ENCODE measurements at places on chromosomes 12 and 14.

- DNase-seq, result no peak
These were observed 249.1 kb upstream of the PPFIA2 start for GRCh38 chr12:82008251-82008650.

- DNase-seq, result no peak
These were observed 25.8 kb upstream of the BEGAIN start for GRCh38 chr14:100612986-100613385.

- no peak for DNase-seq
These were observed 146.1 kb downstream of the METTL25 start for GRCh38 chr12:82504409-82504808.

GRCh38 chr12:56839915-56840325 is 76.8 kb downstream of the HSD17B6 start:
- no peak for DNase-seq

DNA sequence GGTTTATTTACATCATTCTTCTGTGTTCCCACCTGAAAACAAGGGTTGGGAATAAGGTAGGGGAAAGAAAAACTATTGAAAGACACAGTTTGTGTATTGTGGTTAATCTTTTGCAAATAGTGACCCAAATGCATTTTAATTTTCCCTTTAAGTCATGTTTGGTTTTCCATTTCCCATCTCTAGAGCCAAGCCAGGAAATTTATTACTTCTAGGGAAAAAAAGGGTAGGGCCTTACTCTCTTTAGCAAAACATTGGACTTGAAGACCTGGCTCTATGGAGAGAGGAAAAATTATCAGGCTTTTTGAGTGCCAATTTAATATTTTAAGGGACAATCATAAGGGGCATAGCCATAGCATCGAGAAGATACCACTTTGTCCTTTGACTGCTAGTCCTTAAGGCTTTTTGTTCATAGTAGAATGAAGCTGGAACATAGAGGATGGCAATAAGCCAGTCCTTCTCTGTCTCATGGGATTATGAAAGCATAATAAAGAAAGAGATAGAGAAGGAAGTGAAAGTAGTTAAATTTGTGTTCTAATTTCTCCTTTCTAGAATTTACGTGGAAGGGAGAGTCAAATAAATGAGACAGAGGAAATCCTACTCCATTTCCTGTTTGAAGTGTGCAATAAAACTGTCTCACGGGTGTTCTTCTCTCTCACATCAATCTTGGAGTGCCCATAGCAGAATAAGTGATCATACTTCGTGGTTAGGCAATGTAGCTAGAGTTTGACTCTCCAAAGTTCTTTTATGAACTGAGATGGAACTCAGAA is 50.9 kb upstream of the PPFIA2 start:
- no peak for DNase-seq

DNA sequence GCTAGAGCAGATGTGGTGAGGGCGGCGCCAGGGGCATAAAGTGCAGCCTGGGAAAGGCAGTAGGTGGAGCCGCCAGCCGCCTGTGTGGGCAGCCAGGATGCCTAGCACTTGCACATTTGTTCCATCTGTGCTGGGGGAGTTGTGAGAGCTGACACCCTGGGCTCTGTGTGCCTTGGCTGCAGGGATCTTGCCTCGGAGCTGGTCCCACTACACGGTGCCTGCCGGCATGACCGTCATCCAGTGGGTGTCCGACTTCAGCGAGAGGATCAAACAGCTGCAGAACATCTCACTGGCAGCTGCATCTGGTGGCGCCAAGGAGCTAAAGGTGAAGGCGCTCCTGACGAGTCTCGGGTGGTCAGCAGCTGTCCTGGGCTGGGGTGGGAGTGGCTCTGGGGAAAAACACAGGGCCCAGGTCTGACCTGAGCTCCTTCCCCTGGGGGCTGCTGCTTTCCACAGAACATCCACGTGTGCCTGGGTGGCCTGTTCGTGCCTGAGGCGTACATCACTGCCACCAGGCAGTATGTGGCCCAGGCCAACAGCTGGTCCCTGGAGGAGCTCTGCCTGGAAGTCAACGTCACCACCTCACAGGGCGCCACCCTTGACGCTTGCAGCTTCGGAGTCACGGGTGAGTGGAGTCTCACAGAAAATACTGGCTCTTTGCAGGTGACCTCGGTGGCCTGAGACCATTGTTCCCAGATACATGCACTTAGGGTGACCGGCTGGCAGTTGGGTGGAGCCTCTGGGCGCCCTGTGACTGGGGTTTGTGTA is 37.4 kb downstream of the HSP90AA1 start:
- no peak for DNase-seq

DNA sequence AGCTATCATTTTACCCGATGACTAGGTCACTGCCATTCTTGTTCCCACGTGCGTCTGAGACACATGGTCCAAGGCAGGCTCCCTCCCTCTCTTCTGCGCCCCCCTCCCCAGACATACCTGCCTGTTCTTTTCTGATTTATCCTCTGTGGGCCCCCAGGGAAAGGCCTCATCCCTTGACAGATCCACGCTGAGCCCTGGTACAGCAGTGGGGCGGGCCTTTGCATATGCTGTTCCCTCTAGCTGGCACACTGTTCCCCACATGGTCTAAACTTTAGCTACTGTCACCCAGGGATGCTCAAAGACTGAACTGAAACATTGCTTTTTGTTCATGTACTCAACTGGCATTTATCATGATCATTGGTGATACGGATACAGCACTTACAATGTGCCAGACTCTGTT is 122.5 kb downstream of the SCARB1 start:
- no peak for DNase-seq

DNA sequence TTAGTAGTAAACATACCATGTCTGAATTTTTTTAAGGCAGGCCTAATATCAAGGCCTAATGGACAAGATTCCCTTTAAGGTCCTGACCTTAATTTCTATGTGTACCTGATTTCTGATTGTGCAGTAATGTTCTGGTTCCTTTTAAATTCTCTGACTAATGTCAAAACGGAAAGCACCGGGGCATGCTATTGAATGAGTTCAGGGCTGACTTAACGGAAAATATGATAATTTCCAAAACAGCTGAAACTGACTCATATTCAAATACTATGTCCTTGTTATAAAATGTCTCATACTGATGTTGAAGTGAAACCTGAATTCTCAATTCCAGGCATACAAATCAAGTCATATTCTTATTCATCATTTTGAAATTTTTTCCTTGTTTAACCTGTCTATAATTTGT is 6.7 kb downstream of the TAS2R43 start:
- no peak for DNase-seq

DNA sequence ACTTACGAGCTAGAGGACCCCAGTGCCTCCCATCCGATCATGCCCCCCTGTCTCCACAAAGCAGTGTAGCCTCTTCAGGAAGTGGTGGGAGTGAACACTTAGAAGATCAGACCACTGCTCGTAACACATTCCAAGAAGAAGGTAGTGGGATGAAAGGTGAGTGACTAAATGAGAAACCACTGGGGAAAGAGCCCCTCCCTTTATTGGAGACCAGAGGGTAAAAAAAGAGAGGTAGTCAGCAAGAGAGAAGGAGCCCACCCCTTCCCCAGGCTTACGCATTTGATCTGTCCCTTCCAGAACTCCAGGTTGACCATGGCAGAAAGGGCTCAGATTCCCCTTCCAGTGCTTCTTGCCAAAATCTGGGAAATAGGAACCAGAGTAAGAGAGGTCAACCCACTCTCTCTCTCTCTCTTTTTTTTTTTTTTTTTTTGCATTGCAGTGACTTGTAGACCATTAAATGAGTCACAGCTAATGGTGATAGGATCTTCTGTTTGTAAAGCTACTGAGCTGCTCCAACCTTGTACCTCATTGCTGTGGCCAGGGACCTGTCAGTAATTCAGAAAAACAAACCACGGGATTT is 165.4 kb downstream of the GCH1 start:
- no peak for DNase-seq

GRCh38 chr14:82003426-82003825 is 469.8 kb upstream of the SEL1L start:
- no peak for DNase-seq

GRCh38 chr14:95039259-95039992 is 117.9 kb downstream of the DICER1 start:
- DNase-seq, result no peak

DNA sequence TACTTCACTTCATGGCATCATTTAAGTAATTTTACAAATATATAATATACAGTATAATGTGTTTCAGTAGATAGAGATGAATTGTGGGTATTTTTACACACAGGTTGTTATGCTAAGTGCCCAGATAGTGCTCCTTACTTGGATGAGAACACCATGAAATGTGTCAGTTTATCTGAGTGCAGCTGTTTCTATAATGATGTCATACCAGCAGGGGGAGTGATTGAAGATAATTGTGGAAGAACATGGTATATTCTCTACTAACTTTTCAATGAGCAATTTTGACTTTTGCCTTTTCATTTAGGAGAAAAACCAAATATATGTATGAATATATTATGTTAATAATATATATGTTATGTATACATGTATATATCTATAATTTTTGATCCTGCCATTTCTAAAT is 221.6 kb downstream of the LRRK2 start:
- no peak for DNase-seq

DNA sequence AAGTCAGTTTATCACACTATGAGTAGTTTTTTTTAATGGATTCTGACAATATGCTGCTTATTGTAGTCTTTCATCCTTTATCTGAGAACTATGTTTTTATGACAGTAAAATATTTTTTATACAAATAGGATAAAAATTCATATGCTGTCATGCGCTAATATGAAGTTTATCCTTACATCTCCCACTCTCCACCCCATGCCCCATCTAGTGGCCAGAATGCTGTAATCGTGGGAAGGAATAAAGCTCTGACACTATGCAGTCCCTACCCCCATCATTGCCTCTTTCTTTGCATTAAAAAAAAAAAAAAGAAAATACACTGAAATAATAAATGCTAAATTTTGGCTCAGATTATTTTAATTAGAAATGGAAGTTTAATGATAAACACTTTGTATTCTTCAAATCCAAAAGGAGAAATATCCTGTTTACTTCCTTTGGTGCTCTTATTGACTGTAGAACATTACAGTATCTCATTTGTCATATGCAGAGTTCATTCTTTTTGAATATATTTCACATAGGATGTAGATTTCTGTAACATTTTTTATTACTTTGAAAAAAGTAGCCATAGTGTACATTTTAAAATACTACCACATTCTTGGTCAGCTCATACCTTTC is 145.9 kb upstream of the SLCO1C1 start:
- no peak for DNase-seq

DNA sequence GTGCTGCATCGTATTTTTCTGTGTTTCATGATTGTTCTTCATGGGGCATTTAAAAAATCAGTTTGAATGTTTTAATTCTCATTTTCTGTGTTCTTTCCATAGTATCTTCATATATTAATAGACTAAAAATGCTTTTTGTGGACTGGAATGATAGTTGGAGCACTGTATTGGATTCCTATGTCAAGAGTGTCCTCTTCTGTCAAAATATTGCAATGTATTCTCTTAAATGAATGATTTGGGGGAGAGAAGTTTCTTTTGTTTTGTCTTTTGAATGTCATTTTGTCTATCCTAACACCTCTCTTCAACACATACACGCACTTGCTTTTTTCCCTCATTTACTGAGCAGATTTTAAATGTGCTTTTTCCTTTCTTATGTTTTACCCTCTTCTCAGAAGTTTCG is 4.7 kb upstream of the EIF2S3B start:
- no peak for DNase-seq

GRCh38 chr14:54182419-54183045 is 214.3 kb upstream of the CDKN3 start:
- no peak for DNase-seq

GRCh38 chr12:53113951-53114350 is 10.7 kb downstream of the SOAT2 start:
- no peak for DNase-seq

DNA sequence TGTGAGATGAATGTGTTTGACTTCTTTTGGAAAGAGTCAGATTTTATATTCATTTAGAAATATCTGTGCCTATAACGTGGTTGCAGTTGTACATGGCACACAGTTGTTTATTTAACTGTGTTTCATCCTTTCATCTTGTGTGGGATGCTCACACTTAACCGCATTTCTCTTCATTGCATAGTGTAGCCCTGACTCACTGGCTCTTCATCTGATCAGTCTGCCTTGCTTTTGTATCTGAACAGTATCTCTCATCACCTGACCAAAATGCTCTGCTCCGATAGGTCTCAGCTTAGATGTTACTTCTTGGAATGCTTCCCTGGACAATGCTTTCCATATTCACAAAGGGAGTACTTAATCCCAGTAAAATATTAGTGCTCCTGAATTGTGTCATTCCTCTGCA is 83.4 kb downstream of the PDE3A start:
- no peak for DNase-seq

GRCh38 chr12:47833591-47834012 is 13.9 kb upstream of the HDAC7 start:
- DNase-seq, result no peak

DNA sequence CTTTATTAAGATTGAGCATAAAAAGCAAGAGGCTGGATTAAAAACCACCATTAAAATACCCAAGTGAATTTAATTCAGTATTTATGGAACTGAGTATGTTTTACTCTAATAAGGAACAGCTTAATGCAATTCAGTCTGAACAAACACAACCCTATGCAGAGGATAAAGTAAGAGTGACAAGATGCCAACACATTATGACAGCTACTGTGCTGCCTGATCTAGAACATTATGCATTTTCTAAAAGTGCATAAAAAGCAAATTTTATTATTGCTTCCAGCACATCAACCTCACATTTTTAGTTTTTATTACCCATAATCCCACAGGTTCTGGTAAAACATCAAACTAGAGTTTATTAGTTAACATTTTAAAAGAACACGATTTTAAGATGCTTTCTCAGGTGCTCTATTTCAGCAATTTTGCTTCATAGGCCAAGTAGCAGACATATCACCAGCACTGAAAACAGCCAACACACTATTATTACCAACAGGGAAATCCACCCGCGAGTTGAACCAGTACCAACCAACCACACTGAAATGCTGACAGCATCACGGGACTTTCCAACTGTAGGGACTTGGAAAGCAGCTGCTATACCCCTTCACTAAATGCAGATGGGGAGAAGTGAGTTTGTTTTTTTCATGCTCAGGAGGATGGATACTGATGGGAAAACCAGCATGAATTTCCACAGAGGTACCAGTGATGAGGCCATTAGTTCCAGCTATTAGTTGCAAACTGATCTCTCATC is 372.1 kb downstream of the KCNH5 start:
- no peak for DNase-seq
